ENCODE measurements at places on chromosomes 1 and 21. TPM values are rescaled to one million over a fixed set of nuclear protein-coding genes. Genes with fewer than 3 reads are reported as not detected.

DFFB gene
- 6.6 TPM for total RNA-seq

OR2M4 gene
- total RNA-seq, result not detected

EVI5 gene
- 29.5 TPM for total RNA-seq

ELAVL4 gene
- total RNA-seq, result not detected

TRABD2B gene
- 0.10 TPM for total RNA-seq

FNDC5 gene
- not detected for total RNA-seq

CCDC27 gene
- total RNA-seq, result not detected

C1orf87 gene
- not detected for total RNA-seq

URB1 gene
- 16.5 TPM for total RNA-seq

ADIPOR1 gene
- 102 TPM for total RNA-seq

SH2D1B gene
- total RNA-seq, result not detected

PRR9 gene
- total RNA-seq, result not detected

MX2 gene
- 17.6 TPM for total RNA-seq

ARHGEF16 gene
- total RNA-seq, result 28.0 TPM

MYOG gene
- not detected for total RNA-seq

BEND5 gene
- total RNA-seq, result not detected

SPRR1B gene
- total RNA-seq, result 3.1 TPM

CTSE gene
- total RNA-seq, result 457 TPM

FCRL1 gene
- total RNA-seq, result not detected

CASQ1 gene
- total RNA-seq, result not detected

EPB41 gene
- total RNA-seq, result 40.7 TPM

AGBL4 gene
- not detected for total RNA-seq

TCEA3 gene
- 1.5 TPM for total RNA-seq

CBR3 gene
- total RNA-seq, result 3.1 TPM

ADAMTS1 gene
- 4.1 TPM for total RNA-seq

LCE1E gene
- total RNA-seq, result not detected

CD52 gene
- total RNA-seq, result not detected

SPOCD1 gene
- 8.4 TPM for total RNA-seq

SH3BGR gene
- total RNA-seq, result 3.2 TPM

HCRTR1 gene
- not detected for total RNA-seq

CFHR2 gene
- total RNA-seq, result not detected

PUM1 gene
- 163 TPM for total RNA-seq

BTBD8 gene
- 4.0 TPM for total RNA-seq

OR2M3 gene
- not detected for total RNA-seq

MFSD2A gene
- 3.9 TPM for total RNA-seq

NBPF4 gene
- total RNA-seq, result not detected

NUDT4B gene
- total RNA-seq, result 0.78 TPM

SPRR2G gene
- not detected for total RNA-seq

KCNK1 gene
- 39.2 TPM for total RNA-seq

LCE2C gene
- total RNA-seq, result not detected

SPATA45 gene
- 0.80 TPM for total RNA-seq

ZNF683 gene
- total RNA-seq, result not detected

COL6A1 gene
- 17.8 TPM for total RNA-seq

KIF17 gene
- not detected for total RNA-seq

TCHH gene
- total RNA-seq, result not detected

All from Calu3 (cell line).